Stimulated activated CD8-positive, alpha-beta memory T cell treated with anti-CD3 and anti-CD28 coated beads, Interleukin-2, amount 100 ng/mL, for 1 hour (primary cell): ENCODE measurements at places on chromosomes 6 and 20.

DNA sequence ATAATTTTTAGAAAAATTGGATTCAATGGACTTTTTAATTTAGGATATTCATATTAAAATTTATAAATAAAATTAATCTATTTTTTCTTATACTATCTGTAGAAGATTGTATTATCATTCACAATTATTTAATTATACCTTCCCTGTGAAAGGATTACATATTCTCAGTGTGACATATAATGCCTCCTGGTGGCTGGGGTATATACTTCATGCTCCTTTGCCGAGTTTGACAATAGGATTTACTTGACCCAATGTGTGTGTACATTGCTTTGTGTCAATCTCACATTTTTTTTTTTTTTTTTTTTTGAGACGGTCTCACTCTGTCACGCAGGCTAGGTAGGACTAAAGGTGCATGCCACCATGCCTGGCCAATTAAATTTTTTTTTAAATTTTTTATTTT lies 230.0 kb upstream of the CHD6 start:
- no peak for DNase-seq

DNA sequence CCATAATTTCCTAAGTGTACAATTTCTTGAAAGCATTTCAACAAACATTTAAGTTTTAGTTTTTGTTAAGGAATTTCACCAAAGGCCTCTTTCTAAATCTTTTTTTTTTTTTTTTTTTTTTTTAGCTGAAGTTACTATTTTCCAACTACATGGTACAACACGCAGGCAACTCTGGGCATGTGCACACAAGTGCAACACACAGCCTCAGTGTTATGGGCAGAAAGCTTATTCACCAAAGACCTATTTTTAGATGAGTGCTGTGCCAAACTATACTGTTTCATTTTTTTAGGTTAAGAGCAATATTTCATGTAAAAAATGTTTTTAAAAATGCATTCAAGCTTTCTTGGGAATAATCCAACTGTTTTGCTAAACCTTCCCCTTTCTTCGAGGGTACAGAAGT lies 42.0 kb upstream of the MAP3K4 start:
- no peak for DNase-seq

DNA sequence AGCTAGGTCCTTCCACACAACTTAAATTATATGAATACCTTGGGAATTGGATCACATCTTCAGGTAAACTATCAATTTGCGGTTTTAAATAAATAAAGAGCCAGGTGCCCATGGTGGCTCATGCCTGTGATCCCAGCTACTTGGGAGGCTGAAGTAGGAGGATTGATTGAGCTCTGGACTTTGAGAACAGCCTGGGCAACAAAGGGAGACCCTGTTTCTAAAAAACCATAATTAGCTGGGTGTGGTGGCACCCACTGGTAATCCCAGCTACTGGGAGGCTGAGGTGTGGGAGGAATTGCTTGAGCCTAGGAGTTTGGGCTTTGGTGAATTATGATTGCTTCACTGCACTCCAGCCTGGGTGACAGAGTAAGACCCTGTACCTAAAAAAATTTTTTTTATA lies 3.4 kb downstream of the GMNN start:
- DNase-seq: no peak

- no peak for DNase-seq
Measured at GRCh38 chr20:10653599-10654249, 20.1 kb downstream of the JAG1 start.

DNA sequence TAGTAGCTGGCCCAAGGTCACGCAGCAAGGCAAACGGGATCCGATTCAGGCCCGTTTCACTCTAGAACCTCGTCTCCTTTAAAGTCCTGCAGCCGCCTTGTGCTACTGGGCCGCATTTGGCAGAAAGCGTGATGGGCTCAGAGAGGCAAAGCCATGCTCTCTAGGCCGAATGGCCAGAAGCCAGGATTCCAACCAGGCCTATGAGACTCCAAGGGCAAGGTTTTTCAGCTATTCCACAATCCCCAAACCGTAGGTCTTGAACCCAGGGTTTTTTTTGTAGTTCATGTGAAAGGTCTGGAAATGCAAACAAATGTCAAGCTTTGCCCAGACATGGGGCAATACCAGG lies 174.1 kb downstream of the PREX1 start:
- DNase-seq: no peak

DNA sequence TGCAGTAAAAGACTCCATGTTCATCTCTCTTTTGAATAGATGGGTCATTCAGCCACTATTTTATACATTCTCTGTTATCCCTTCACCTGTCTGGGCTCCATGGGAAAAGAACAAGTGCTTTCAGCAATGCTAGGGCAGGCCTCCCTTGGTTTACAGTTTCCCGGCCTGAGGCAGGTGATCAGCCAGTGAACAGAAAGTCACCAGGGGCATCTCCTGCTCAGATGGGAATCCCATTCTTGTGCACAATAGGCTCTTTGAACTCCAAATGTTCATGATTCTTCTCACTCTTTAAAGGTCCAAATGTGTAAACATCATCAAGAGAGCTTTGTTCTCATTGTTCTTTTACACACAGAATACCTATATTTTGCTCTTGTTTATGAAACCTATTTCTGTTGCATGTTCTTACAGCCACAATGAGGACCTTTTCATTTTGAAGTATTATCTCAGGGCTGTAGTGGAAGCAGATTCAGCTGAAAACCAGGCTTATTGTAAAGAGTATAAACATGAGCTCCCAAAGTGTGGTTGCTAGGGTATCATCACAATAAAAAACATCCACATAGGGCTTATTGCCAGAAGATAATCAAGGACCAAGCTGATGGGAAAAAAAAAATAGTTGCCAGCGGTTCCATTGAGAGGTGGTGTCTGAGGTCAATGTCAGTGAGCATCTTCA lies 267.1 kb upstream of the SGK1 start:
- no peak for DNase-seq

- no peak for DNase-seq
Measured at GRCh38 chr6:168217216-168217879, 102.2 kb downstream of the DACT2 start.

GRCh38 chr20:21103582-21104465 lies 2.3 kb downstream of the LINC00237 start:
- no peak for DNase-seq

- no peak for DNase-seq
Measured at GRCh38 chr6:111870742-111871064, 2.5 kb downstream of the FYN start.
